ENCODE measurements at places on chromosomes 12 and 14.

DNA sequence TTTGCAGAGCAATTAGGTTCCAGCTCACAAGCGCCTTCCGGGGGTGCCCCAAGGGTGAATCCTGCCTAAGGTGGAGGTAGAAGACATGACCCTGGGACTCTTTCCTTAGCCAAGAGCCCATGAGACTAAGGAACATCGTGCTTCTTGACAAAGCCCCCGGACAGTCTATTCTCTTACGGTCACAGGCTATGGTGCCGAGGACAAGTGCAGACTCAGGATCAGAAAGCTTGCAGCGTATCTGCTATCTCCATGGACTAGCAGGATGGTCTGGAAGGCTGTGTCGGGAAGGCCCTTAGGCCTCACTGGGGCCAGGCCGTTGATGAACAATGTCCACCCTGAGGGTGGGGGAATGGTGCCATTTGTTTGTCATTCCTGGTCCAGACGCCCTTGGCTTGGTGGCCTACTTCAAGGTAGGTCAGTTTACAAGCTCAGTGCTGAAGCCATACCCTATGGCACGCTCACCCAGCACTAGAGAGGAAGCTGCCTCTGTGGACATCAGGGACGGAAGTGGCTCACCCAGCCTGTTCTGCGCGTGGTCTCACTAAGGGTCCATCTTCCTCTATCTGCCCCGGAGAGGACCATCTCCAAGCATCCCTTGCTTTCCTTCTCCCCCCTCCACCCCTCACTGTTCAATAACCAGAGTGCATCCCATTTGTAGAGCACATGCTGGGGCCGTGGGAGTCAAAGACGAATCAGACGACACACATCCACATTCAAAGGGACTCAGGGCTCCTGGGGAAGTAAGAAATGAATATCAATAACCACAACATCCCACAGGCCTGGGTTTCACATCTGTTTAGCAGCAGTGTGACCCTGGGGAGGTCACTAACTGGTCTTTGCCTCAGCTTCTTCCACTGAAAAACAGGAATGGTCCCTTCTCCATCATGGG, 45.0 kb upstream of the IQSEC3 start:
- DNase-seq, result no peak

DNA sequence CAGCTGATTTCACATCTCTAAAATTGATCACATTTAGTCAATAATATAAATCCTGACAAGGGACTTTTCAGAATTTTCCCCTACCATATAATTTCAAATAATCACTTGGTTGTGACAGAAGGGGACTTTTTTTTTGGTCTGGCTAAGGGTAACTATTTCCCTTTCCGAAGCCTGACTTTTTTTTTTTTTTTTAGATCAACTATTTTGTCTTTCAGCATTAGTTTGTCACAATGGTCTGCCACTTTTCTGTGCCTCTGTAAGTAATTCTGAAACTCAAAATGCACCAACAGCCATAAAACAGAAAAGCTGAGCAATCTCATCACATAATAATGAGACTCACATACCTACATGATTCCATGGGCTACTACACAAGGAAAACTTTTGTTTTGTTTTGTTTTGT, 266.4 kb downstream of the SSPN start:
- no peak for DNase-seq

GRCh38 chr14:68800390-68800789, 7.5 kb upstream of the ZFP36L1 start:
- DNase-seq, result no peak

- DNase-seq, result no peak
Measured at GRCh38 chr12:101925361-101925760, 48.0 kb downstream of the DRAM1 start.

- DNase-seq, result no peak
Measured at GRCh38 chr14:32050878-32051277, 26.2 kb upstream of the ARHGAP5 start.

DNA sequence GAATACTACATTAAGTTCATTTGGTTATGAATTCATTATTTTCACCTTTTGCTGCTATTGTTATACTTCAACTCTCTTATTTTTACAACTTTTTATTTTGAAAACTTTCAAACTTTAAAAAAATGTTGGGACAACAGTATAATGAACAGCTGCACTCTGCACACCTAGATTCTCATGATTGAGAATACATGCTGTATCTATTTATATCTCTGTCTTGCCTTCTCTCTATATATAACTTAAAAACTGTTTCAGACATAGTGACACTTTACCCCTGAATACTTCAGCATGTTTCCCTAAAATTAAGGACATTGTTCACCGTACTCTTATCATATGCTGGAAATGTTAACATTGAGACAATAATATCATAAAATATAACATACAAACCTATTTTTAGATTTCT, 237.1 kb downstream of the GPHN start:
- no peak for DNase-seq

- DNase-seq, result no peak
Measured at GRCh38 chr12:19183121-19183838, 53.7 kb downstream of the PLEKHA5 start.

GRCh38 chr14:57375156-57375555, 15.2 kb upstream of the NAA30 start:
- no peak for DNase-seq

GRCh38 chr12:123250471-123251383, 17.5 kb downstream of the MTRFR start:
- no peak for DNase-seq

- DNase-seq, result no peak
Measured at GRCh38 chr14:77489041-77489440, 9.6 kb downstream of the ISM2 start.

- DNase-seq, result no peak
Measured at GRCh38 chr14:24171422-24172260, at the start of gene REC8. TSS of gene REC8 (plus strand) at chr14:24172080. CDS start at chr14:24172553, 473 bp downstream.

GRCh38 chr12:89024580-89024979, 327.7 kb downstream of the DUSP6 start:
- DNase-seq, result no peak

GRCh38 chr12:89411846-89412245, 59.5 kb upstream of the DUSP6 start:
- no peak for DNase-seq

DNA sequence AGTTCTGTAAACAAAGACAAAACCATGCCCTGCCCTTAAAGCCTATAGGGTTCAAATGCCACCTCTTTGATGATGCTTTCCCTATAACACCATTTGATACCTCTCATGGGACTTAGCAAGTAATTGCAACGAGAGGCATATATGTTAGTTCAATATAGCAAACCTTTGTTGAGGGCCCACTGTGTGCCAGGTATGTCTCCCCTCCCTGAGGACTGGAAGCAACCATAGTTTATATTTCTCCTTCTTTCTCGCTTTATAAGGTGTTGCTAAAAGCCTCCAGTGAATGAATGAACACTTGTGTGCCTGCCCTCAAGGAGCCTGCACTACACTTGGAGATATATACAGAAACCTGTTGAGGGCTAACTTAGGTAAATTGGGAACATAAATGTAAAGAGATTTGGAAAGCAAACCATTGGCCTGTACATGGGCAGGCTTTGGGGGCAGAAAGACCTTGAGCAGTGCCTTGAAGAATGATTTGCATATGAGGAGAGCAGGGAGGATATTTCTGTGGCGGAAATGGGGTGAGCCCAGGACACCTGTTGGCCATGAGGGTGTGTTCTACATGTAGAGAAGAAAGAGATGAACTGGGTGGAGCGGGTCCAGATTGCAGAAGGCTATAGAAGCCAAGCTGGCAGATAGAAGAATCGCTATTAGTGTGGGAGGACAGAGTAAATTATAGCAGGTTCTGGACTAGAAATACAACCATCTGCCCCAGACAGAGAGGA, 1.8 kb upstream of the CKAP4 start:
- no peak for DNase-seq
